ENCODE measurements at places on chromosomes 4 and X.

DNA sequence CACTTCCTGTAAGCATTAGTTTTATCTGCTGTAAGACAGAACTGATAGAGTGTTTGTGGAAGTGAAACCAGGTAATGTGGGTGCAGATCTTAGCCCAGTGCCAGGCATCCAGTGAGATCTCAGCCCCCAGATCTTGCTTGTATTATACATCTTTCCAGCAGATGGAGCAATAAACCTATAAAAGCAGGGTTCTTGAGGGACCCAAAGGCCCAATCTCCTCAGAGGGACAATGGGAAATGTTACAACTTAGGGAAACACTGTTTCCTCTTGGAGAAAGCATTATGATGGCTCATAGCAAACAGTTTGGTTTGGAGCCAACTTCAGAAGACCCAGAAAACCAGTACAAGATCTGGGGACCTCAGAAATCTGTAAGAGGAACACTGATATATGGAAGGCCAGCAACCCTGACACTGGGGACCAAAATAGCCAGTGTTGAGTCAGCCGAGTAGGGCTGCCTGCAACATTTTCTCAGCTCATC is 206.3 kb downstream of the SLC7A11 start:
- peak; percentile 61 for DNase-seq

DNA sequence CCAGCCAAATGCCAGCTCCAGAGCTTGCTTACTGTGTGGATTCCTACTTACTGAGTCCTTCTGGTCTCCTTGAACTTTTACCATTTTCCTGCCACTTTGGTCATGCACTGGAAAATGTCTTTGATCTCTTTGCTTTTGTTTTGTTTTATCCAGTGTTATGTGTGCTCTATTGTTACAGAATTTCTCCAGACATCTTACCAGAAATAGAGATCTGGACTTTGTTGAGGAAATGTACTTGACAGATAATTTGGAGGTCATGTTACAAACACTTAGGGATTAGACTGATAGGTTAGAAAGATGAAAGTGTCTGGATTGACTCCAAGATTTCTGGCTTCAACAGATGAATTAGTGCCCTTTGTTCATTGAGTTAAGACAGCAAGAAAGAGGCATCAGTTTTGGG is 5.7 kb upstream of the ZNF330 start:
- DNase-seq = no peak

GRCh38 chr4:1414831-1415680 is 8.8 kb upstream of the NKX1-1 start:
- DNase-seq = no peak

DNA sequence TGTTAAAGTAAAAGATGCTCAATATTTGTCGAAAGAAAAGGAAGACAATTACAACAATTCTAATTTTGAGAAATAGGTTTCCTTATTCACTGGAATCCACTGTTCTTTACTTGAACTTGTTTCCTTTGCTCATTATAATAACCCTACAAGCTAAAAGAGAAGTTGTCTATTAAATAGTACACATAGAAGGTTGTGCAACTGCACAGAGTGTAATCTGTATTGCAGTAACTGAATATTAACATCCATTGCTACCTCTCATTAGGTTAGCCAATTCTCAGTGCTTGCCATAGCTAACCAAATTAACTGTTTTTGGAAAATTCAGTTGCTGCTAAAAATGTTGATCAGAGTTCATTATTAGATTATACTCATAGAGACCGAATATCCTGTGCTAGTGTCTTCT is 120.0 kb downstream of the PDLIM5 start:
- no peak for DNase-seq

GRCh38 chrX:43175434-43175833 is 397.5 kb upstream of the PPP1R2C start:
- no peak for DNase-seq

- DNase-seq = no peak
Measured at GRCh38 chrX:50881028-50881427, 29.5 kb upstream of the BMP15 start.

- no peak for DNase-seq
Measured at GRCh38 chr4:138961129-138961528, 54.5 kb upstream of the NOCT start.

GRCh38 chr4:68489338-68489737 is 42.1 kb downstream of the TMPRSS11E start:
- DNase-seq = no peak

All from small intestine (tissue), 16 donors.